A549 treated with AZD2906 at 1 μM for 4 hours (cell line): ENCODE measurements at places on chromosomes 6 and 20. TPM values are rescaled to one million over a fixed set of nuclear protein-coding genes. Genes with fewer than 3 reads are reported as not detected.

Gene LGSN
- total RNA-seq, result 2.2 to 2.4 TPM (median 2.3 TPM) in 5 replicates

Gene TAAR6
- total RNA-seq, result not detected in 5 replicates

Gene CAGE1
- 0.02 to 0.03 TPM in 2 of 5 replicates, not detected in the others for total RNA-seq

Gene DLL1
- 0.14 to 0.37 TPM (median 0.23 TPM) in 5 replicates for total RNA-seq

Gene INSM1
- total RNA-seq, result not detected in 5 replicates

Gene ETV7
- 0.08 to 0.20 TPM (median 0.13 TPM) in 4 of 5 replicates, not detected in the other for total RNA-seq

Gene CTCFL
- total RNA-seq, result 0.02 TPM in 2 of 5 replicates, not detected in the others

Gene GSTA2
- total RNA-seq, result 0.07 TPM in 2 of 5 replicates, not detected in the others

Gene IGF2R
- total RNA-seq, result 28.2 to 35.9 TPM (median 28.3 TPM) in 5 replicates

Gene GGTLC1
- 0.09 to 0.10 TPM (median 0.10 TPM) in 3 of 5 replicates, not detected in the others for total RNA-seq

Gene BACH2
- total RNA-seq, result 0.51 to 1.2 TPM (median 1.1 TPM) in 5 replicates

Gene CST4
- total RNA-seq, result 0.14 TPM in 1 of 5 replicates, not detected in the others
